OCI-M1 (cell line): ENCODE measurements at places on chromosomes 2 and 18.

- DNase-seq: peak; percentile 83
These were observed 23.6 kb downstream of the SP100 start for GRCh38 chr2:230439590-230439989.

DNA sequence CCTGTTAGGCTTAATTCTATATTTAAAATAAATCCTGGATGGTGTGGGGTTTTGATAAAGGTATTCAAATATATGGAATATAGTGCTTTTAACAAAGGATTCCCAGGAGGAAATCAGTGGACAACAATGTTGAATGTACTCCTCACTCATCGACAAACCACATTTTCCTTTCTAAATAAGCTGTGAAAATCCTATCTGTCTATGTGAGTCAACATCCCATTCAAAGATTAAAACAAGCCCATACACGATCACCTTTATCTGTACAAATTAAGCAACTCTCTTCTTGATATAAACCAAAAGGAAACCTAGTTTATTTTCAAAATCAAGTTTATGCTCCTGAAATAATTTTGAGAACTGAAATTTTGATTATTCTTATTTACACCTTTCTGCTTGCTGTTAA lies 153.4 kb downstream of the ERBB4 start:
- DNase-seq: no peak

GRCh38 chr2:172213116-172213860 lies 110.6 kb upstream of the DLX2 start:
- DNase-seq: no peak

GRCh38 chr2:45636008-45636407 lies 15.5 kb upstream of the PRKCE start:
- DNase-seq: no peak

DNA sequence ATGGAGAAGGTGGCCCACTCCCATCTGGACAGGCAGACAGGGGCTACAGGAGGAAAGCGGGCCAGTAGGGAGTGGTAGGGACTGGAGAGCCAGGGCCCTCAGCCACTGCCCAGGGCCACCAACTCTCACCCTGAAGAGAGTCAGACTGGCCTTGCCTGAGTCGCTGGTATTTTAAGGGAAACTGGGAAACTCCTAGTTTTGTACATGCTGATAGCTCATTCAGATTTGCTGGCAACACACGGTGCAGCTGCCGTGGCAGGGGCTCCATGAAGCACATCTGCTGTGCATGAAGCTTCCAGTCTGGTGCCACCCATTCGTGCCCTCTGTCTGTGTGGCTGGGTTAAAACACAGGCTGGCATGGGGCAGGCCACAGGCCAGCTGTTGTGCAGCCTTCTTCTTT lies 137.3 kb upstream of the GLI2 start:
- no peak for DNase-seq

DNA sequence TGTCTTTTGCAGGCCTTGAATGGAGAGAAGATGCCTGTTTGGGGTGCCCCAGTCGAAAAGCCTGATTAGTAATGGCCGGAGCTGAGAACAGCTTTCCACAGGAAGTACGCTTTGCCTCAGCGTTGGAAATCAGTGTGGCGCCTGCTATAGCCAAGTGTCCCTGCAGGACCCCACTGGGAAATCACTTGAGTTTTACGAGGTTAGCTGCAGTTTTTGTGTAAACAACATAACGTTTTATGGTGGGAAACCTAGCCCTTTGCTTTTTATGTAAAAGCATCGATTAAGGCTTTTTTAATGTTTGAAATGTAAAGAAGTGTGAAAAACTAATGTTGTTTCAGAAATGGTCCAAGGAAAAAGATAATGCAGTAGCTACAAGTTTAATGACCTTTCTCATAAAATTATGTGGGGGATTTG lies 234.2 kb downstream of the TTC32 start:
- no peak for DNase-seq

DNA sequence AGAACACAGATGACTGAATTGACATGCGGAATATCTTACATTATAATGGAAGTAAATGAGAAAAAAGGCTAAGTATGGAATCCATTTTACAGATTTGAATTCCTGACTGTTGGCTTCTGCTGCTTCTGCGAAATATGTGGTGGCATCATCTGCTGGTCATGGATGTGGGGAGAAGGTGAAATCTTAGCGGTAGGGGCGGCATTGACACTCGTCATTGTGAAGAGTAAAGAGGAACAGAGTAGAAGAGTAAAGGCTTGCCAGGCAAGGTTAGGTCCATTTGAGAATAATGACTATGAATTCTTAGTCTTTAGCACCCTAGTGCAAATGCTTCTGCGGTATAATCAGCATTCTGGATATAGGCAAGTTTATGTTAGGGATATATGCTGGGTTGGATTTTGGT lies 32.4 kb downstream of the ACTR3 start:
- no peak for DNase-seq

DNA sequence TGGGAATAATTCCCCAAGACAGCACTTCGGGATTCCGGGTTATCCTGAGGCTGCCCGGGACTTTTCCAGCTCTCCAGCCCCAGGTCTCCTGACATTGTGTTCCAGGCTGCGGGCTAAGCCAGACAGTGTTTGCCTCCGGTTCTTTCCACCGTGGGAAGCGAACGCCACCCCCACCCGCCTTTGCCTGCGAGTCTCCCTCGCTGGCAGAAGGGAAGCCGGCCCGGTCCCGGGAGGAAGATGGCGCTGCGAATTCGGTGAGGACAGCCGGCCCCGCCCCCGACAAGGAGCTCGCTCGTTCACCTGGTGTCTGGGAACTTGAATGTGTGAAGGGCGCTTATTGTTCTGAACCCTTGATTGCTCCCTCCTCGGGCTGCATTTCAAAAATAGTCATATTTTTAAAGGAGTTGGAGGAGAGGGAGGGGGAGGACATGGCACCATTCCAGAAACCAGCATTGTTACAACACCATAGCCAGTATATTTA lies 2.9 kb downstream of the LRATD1 start:
- DNase-seq: peak; percentile 89

GRCh38 chr2:235381261-235381912 lies 112.5 kb upstream of the AGAP1 start:
- no peak for DNase-seq

- no peak for DNase-seq
These were observed 31.8 kb downstream of the ARHGAP25 start for GRCh38 chr2:68766376-68766845.

GRCh38 chr18:59950215-59950944 lies 50.6 kb downstream of the PMAIP1 start:
- peak; percentile 74 for DNase-seq

- DNase-seq: no peak
These were observed 77.0 kb upstream of the SMIM21 start for GRCh38 chr18:75504469-75504868.

GRCh38 chr2:96146153-96146880 lies 1.1 kb upstream of the DUSP2 start:
- no peak for DNase-seq

DNA sequence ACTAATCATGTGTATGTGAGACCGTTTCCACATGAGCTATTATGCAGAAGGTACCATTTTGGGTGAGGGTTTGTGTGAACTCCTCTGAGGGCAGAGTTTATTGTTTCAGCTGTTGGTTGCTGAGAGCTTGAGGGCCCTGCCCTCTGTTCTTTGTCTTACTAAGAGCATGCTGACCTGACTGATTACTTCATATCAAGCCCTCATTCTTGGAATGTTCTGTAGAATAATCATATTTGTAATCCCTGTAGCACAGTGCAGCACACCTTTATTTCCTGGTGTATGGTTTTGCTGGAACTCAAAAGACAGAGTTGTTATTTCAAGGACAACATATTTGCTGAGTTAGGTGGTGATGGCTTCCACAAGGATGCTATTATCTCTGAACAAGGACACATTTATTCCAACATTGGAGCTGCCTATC lies 118.5 kb downstream of the GALNT3 start:
- DNase-seq: no peak

- no peak for DNase-seq
These were observed 116.3 kb upstream of the RMP24 start for GRCh38 chr18:35856178-35856577.

DNA sequence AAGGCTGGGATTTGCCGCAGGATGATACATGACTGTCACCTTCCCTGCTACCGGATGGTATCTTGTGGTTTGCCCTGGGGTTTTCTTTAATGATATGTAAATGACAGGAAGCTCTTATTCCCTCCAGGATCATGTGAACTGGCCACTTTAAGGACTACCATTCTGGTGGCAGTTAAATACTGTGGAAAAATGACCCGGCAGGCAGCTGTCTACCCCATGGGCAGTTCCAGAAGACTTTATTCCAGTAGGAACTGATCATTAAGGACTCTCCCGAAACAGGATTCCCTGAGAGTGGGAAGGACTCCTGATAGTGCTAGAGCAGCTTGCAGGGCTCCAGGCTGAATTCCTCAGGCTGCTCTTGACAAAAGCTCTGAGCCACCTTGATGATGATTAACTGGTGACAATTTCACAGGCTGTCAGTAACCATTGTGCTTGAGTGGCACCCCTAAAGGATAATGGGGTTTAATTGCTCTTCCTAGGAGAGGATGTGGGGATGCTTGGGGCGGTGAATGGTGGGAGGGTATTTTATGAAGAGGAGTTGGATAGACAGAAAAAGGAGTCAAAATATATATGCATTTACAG lies 212.0 kb downstream of the CPS1 start:
- no peak for DNase-seq

DNA sequence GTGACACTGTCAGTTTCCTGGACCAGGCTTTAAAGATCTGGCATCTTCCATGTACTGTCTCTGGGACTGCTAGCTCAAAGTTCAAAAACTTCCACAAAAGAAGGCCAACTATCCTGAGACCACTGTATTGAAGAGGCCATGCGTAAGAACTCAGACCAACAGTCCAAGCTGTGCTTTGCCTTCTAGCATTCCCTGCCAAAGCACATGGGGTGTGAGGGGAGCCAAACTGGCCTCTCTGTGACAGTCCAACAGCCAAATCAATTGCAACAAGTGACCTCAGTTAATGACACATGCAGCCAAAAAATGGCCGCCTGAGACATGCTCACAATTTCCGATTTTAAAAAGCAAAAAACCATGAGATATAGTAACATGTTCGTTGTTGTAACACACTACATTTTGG lies 160.3 kb upstream of the CDH19 start:
- DNase-seq: no peak

DNA sequence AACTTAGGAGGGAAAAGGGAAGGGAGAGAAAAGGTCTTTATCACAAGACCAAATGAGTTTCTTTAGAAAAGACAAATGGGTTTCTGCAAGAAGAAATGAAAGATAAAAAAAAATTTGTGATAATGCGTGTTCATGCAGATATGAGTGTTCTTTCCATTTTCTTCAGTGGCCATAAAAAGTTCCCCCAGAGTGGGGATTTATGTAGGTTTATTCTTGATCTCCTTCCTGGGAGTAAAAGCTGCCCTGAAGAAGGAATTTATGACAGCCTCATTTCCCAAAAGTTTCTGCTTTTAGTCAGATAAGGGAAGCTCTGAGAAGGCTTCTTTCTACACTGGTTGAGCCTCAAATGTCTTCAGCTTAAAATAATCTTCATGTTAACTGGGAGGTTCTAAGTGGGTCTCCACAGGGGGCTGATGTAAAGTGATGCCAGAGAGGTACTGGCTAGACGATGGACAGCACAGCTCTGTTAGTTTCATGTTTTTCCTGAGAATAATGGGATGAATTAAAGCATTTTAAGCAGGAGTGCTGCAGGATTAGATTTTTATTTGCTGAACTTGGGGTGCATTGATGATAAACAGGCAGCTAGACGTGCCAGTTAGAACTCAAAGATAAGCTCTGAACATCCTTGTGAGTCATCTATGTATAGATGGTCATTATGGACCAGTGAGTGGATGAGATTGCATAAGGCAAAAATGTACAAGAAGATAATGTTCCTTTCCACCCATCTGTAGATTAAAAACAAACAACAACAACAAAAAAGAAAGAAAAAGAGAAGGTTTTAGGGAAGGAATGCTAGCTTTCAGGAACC lies 99.4 kb upstream of the MSH2 start:
- peak; percentile 61 for DNase-seq

- DNase-seq: peak; percentile 57
These were observed 547.1 kb upstream of the LINC00305 start for GRCh38 chr18:64695851-64696553.

DNA sequence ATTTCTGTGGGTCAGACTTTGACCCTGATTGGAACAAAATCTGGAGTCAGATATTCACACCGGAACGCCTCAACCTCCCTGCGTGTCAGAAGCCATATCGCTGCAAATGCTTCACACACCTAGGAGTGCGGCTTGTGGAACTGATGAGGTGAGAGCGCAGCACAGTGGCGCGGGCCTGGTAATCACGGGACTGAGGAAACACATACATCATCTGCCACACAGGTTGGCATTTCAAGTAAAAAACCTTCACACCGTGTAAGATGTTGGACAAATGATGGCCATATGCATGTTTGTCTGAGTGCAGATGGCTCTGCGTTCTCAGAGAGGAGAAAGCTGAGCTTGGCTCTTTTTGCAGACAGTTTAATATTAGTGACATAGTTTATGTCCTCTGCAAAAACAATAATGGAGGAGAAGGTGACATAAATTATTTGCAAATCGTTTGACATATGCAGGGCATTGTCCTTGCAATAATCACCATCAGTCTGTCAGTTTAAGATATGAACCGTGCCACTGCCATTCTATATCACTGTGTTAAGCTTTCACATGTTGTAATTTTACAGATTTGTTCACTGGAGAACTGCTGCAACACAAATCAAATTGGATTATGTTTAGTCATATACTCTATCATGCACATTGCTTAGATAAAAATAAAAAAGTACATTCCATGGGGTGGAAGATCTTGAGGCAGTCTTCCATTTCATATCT lies 101.4 kb downstream of the MTX2 start:
- DNase-seq: no peak

GRCh38 chr2:45532181-45532580 lies 78.9 kb downstream of the SRBD1 start:
- DNase-seq: no peak

GRCh38 chr2:16113568-16113967 lies 173.2 kb downstream of the MYCN start:
- DNase-seq: no peak

- DNase-seq: no peak
These were observed 55.9 kb downstream of the TRPM8 start for GRCh38 chr2:233972941-233973575.

- no peak for DNase-seq
These were observed 1.7 kb upstream of the ABHD1 start for GRCh38 chr2:27121906-27122305.

- DNase-seq: no peak
These were observed 26.2 kb upstream of the PMAIP1 start for GRCh38 chr18:59873641-59874040.

DNA sequence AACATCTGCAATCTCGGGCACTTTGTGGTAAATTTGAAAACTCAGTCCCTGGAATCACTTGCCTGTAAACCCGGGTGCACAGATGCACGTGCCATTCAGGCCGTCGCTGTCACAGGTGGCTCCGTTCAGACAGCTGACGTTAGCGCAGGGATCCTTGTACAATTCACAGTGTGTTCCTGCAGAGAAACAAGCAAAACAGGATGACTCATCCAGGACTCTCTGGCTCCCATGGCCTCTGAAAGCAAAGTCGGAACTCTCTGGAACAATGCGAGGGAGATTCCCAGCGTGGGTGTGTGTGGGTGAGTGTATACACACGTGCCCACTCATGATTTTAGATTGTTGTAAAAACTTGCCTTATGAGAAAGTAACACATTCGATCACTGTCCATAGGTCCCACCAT lies 136.1 kb upstream of the PID1 start:
- no peak for DNase-seq
